ENCODE measurements at places on chromosomes 5 and 9.

- DNase-seq = peak; percentile 81
Measured at GRCh38 chr5:88787856-88788255, 95.1 kb downstream of the MEF2C start.

DNA sequence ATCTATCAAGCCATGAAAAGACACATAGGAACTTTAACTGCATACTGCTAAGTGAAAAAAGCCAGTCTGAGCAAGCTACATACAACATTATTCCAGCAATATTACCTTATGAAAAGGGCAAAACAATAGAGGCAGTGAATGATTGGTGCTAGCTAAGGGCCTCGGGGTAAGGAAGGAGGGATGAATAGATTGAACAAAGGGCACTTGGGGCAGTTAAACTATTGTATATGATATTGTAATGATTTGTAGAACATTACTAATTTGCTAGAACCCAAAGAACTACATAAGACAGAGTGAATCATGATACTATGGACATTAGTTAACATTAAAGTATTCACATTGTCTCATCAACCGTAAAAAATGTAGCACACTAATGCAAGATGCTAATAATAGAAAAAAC lies 218.3 kb downstream of the FBXO4 start:
- DNase-seq = no peak

GRCh38 chr9:81132318-81132717 lies 557.0 kb downstream of the TLE1 start:
- peak; percentile 38 for DNase-seq

DNA sequence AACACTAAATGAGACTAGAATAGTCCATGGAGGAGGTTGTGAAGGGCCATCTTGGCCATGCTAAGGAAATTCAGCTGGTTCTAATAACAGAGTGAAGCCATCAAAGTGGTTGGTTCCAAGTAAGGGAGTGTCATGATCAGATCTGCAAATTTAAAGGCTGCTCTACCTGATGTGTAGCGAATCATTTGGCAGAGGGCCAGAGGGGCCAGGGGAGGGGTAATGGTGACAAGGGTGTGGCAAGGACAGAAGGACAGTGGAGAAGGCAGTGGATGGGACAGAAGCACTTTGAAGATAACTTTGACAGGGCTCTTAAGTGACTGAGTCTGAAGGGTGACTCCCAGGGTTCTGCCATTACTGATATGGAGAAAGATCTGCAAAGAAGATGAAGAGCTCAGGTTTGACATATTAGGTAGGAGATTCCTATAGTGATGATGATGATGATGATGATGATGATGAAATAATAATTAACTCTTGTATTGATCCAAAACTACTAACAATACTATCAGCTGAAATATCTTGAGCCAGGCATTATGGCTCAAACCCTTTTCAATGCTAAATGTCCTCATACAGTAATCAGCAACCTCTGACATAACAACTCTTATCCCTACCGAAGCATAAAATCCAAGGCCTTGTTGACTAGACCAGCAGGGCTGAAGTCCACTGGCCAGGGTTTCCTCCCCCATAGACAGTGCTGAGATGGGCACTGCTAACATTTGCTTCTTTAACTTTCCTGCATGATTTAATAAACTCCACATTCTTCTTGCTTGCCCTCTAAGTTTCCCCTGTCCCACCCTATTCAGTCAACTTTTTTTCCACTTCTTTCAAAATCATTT lies 20.0 kb downstream of the KIAA1191 start:
- no peak for DNase-seq

- no peak for DNase-seq
Measured at GRCh38 chr5:77483682-77484081, 8.4 kb downstream of the WDR41 start.

DNA sequence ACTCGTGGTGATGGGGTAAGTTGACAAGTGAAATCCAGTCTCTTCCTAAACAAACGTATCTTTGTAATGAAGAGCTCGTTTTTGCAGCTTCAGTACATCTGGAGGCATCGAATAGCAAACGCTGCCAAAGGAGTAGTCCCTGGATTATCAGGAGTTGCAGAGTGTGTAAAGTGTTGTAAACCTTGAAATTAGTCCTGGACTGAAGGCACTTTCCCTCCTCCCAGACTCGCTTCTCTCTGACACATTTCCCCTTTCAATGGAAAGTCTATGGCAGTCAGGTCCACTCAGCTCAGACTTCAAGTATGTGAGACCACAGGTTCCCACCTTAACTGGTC lies 1.5 kb upstream of the PBX3 start:
- DNase-seq = no peak

GRCh38 chr5:170861917-170862766 lies at the start of gene RANBP17:
Gene RANBP17, plus strand, starts transcription at chr5:170862018.
- peak; percentile 32 for DNase-seq

- DNase-seq = peak; percentile 77
Measured at GRCh38 chr9:92980085-92980745, 32.9 kb downstream of the FGD3 start.

DNA sequence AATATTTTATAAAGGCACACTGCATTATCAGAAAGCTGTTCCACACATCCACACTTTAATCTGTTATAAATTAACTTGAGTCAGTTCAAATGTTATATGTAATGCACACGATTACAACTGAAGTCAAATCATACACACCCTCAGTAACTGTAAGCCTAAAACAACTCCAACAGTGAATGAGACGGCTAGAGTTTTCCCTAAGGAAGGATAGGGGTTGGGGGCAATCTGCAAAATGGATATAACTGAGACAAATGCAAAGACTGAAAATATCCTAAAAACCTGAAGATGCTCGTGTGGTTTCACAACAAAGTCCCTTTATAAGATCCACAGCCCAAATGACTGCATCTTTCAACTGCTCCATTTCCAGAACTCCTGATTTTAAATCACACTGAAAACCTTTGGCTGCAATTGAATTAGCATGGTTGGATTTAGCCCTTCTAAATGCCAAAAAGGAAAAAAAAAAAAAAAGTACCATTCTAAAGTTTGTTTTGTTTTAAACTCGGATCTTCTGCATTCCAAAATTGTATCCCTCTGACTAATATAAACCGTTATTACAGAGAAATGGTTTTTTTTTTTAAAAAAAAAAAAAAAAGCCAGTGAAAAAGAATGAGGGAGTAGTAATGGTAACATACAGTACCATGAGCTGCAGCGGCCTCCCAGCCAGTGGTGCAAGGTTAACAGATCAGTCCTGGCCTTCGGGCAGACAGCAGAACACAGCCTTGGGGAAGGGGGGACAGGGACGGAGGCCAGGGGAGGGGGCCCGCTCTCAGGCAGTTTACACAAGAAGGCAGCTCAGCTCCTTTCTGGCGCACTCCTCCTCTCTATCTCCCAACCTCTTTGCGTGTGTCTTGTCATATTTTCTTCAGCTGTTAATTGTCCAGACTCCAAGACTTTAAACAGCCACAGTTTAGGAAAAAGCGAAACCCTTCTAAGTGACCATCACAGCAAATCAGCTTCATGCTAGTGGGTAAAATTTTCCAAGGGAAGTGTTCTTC lies 166.1 kb downstream of the BNC2 start:
- no peak for DNase-seq

DNA sequence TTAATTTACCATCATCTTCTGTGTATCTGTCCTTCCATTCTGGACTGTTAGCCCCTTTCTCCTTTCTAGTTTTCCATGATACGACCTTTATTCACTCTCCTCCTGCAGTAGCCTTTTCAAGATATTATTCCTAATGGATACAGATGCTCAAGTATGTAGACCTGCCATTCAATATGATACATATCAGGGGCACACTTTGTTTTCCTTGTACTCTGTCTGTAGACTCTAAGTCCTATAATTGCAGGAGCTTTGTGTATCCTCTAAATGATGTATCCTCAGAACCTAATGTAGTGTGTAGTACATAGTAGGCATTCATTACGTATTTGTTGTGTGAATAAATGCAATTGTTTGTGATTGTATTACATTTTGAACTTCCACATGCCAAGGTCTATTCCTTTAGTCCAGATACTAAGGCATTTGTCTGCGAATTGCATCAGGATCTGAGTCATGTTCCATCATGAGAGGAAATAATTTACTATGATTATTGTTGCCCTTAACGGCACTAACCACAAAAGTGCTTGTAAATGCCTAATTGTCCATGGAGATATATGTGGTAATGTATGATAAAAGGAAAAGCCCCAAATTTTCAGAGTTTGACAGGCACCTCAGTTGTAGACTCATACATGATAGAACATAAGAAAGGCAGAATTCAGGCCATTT lies 57.1 kb upstream of the IZUMO3 start:
- DNase-seq = peak; percentile 39

GRCh38 chr9:132055756-132056155 lies 23.9 kb downstream of the MED27 start:
- DNase-seq = no peak

DNA sequence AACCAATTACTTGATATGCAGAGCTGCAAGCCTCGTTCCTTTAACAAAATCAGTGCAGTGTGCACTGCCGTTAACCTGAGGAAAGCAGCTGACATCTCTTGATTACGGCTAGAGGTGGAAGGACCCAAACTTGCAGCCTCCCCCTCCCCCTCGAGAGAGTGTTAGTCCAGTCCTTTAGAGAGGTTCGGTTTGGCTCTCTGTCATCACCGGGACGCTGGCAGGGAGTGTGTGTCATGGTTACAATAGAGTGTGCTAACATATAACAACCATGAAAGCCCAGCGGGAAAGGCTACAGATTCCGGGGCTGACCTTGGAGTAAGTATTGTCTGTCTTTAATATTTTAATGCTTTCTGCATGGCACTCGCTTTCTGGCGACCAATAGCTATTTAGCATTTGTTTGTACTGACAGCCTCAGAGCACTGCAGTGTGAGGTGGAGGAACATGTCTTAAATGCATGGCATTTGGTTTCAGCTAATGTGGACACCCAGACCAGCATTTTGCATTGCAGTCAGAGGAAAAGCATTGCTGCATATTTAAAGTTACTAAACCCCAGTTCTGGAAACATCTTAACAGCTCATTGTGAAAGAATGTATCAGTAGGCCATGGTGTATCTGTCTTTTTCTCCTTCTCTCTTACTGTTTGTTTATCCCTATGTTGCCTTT lies 237.5 kb downstream of the CD180 start:
- peak; percentile 45 for DNase-seq

- no peak for DNase-seq
Measured at GRCh38 chr5:22541037-22541436, 312.1 kb downstream of the CDH12 start.

DNA sequence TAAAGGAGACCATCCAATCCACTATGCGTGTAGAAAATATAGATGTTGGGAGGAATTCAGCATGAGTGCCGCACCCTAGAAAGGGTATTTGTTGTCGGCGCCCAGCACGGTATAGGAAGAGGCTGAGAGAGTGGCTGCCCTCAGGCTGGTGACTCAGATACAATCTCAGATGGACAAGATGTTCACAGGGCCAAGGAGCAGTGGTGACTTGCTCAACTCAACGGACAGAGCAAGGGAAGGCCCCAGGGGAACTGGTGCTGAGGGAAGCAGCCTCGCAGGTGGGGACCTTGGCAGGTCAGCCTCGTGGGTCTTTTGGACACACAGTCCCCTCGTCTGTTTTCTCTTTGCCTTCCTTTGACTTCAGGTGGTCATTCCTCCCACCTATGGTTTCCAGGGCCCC lies 28.0 kb upstream of the IRX2 start:
- peak; percentile 35 for DNase-seq

DNA sequence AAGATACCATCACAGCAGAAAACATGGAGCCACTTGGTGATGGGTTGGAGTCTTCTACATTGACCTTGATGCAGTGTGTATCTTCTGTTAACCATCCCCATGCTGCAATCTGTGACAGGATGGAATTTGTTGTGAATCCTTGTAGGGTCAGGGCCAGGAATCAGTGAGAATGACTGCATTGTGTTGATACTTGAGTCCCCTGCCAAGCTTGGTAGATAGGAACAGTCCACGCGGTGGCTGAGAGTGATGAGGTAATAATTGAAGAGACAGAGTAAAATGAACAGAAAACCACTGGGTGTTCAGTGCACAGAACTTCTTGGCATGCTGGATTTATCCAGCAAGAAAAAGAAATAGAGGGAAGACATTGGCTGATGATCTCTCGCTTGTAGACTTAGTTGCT lies 217.5 kb downstream of the MAN2A1 start:
- no peak for DNase-seq

DNA sequence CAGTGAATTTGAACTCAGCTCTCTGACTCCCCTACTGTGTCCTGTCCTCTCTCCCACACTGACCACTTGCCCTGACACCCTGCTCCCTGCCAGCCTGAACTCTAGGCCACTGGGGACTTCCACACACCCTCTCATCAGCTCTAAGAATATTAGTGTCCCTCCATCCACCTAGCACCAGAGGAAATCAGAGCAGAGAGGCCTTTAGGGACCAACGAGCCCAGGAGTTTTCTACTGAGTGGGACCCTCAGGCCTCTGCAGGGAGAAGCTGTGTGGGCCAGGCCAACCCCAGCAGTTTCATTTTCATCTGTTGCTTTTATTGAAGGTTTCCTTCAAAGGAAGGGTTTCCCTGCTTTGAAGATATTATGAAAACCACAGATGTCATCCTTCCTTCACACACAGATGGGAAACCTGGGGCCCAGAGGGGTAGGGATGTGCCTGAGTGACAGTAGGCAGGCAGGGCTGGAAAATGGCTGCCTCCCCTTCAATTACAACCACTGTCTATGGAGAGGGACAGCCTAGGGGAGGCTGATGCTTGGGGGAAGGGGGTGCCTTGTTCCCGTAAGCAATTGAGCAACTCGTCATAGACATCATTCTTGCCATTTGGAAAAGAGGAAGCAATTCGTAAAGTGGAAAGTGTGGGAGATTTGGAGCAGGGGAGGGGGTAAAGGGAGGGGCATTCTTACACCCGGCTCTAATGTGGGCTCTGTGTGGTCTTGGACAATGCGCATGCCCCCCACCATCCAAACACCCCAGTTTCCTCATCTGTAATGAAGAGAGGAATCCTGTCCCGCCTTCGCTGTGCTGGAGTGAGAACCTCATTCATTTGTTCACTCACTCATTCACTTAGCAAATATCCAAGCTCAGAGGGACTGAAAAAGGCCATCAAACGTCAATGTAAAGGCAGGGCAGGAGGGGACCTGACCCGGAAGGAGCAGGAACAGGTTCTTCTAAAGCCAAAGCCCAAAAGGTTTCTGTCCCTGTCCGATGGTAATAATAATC lies 3.9 kb downstream of the GLIPR2 start:
- DNase-seq = no peak

DNA sequence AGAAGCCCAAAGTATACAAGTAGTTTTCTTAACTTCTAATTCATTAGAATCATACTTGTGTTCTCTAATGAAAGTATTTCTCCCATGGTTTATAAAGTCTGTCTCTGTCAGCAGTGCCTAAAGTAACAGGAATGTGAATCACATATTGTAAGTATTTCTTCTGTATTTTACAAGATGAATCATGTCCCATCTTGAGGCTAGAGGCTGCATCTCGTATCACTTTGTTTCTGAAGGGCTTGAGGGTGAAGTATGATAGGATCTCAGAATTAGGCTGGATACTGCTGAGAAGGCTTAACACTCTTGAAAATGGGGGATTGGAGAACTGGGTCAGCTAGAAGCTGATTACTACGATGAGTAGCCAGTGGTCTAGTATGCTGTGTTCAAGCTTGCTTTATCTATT lies 242.2 kb upstream of the ACTBL2 start:
- DNase-seq = peak; percentile 51

DNA sequence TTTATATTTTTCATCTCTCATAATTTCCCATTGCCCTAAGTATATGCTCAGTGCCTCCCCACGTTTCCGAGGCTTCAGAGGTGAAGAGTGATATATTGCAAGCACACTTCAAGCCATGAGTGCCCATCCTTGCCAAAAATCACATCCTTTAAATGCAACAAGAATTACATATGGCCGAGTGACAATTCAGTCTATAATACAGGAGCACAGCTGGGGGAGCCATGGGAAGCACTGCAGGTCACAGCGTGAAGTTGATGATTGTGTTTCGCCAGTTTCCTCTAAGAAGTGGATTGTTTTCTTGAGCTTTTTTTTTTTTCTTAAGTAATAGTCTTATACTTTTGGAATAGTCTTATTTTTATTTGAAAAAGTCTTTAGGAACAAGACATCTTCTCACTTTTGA lies 61.1 kb downstream of the MTRR start:
- no peak for DNase-seq
